ENCODE measurements at places on chromosomes 7 and 10.

DNA sequence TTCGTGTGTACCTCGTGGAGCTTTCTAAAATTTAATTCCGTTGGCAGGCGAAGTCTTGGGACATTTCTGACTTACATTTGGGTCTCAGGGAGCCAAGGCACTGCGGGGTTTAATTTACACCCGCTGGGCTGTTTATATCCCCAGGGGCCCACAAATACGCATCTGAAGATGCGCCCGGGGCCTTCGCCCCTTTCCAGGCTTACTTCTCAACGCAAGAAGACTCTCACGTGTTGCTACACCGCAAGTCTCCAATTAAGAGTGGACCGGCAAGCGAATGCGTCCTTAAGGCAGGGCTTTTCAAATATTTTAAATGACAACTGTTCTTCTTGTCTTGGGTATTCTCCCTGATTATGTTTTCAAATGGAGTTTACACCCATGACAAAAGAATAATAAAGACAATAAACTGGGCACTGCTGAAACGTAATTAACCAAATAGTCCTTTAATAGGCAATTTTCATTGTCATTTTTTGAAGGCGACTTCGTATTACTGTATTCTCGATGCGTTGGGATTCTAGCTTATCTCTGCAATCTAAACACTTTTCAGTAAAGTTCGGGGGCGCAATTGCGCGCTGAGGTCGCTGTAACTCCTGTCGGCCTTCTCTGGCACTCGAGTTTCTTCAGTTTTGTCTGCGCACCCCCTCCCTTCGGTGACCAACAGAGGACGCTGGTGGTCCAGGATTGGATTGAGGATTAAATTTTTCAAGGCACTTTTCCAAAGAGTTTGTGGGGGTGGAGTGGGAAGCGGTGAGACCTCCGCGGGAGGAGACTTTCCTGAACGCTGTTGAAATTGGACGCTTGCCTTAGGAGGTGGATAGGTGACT is 837 bp upstream of the IGFBP3 start:
- DNase-seq, result no peak

GRCh38 chr7:77699056-77699455 is 2.8 kb downstream of the RSBN1L start:
- DNase-seq, result no peak

DNA sequence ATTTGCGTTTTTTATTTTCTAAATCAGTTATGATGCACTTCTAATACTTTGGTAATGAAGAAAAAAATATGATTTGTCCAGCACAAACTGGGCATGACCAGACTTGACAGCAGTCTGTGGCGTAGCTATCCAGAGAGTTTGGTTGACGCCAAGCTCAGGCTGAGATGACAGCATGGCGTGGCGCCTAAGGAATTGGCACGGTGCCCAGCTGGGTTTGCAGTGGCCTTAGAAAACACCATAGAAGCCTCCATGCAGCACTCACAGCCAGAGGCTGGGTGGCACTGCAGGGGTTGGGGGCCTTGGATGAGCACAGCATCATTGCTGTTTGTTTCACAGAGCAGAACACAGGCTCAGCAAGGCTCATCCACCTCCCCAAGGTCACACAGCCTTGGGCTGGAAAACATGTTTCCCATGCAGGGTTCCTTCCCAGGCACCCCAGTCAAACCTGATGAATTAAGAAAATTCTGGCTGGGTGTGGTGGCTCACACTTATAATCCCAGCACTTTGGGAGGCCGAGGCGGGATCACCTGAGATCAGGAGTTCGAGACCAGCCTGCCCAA is 88.9 kb downstream of the GTF2IRD1 start:
- no peak for DNase-seq

DNA sequence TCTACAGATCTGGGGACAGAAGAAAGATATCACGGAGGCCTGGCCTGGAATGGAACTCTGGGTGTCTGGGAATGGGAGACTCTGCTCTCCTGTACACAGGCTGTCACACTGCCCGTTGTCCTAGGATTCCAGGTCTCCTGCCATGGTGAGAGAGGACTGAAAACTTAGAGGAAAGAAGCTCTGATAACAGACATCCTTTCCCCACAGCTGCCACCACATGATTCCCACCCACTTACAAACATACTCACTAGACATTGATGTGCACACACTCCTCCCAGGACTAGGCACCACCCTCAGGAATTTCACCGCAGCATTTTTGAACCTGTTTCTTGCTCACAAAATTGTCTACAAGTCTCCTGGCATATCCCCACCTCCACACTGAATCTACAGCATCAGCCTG is 5.7 kb downstream of the ZNF92 start:
- no peak for DNase-seq

- DNase-seq, result no peak
Observed at GRCh38 chr7:29795696-29796580, 10.4 kb upstream of the WIPF3 start.

DNA sequence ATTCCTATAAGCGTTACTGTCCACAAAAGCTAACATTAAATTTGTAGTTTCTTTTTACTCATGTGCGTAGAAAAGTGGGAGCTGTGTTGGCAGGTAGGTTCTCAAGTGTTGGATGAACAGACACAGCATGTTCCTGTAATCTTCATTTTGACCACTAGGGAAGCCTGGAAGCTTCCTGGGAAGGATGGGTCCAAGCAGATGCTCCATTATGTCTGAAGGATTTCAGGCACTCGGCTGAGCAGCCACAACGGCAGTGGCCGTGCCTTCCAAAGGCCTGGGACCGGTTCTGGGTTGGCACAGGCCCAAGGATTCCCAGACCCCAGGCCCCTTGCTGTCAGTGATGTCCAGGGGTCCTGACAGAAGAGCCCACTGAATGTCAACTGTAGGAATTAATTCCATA is 386.3 kb downstream of the TNS3 start:
- no peak for DNase-seq

DNA sequence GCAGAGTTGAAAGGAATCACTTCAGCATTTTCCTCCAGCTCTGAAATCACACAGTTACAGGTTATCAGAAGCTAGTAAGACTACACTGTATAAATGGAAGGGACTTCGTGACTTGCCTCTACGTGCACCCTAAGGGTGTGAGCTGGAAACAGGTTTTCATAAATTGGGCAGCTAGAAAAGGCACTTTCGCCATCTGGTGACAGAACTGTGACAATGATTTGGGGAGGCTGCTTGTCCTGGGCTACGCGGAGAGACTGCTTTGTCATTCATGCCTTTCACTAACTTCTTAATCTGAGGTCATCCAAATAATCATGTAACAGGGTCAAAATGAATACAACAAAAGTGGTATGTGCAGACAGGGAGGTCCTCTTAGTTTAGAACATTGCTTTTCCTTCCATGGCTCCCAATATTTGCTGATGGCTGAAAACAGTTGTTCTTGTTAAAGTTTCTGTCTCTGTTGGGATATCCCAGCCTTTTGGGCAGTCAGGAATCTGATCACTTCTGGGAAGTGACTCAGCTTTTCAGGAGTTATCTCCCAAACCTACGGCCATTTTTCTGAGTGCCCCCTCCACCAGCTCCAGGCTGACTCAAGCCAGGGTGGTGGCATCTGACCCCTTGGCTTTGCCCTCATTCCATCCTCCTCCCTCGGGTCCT is 17.8 kb downstream of the VWC2 start:
- DNase-seq, result no peak

- DNase-seq, result no peak
Observed at GRCh38 chr7:154440058-154440457, 387.9 kb downstream of the DPP6 start.

DNA sequence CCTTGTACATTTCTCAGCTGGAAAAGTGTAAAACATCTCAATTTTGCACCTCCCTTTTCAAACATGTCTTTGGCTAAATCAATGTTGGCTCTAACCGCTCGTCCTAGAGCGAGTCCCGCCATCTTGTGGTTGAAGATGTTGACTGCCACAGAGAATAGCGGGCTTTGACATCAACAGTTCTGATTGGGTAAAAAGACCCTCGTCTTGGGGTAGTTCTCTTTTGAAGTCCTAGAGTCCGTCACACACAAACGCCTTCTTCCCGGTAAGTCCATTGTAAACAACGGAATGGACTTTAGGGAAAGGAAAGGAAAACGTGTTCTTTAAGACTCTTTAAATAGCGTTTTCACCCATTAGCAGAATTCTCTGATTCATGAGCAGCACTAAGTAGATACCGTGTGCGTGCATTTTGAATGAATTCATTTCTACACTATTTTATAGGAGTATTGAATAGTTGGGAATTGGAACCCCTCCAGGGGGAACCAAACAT is 452 bp upstream of the RPP30 start:
- DNase-seq, result no peak

- no peak for DNase-seq
Observed at GRCh38 chr7:1057416-1058291, 13.3 kb downstream of the GPR146 start.

DNA sequence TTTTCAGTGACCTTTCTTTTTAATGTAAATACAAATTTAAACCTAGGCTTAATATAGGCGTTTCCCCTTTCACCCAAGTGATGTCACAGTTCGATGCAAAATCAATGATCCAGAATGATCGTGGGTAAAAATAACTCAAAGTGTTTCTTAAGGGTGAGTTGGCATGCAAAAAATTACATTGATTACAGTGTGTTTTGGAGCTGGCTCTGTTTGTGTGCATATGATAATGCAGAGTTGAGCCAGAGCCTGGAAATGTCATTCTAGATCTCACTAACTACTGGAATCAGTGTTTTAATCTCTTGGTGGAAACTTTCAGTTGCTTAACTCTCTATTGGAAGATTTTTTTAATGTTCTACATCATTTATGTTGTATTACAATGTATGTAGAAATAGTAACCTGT is 72.5 kb upstream of the MXI1 start:
- no peak for DNase-seq

DNA sequence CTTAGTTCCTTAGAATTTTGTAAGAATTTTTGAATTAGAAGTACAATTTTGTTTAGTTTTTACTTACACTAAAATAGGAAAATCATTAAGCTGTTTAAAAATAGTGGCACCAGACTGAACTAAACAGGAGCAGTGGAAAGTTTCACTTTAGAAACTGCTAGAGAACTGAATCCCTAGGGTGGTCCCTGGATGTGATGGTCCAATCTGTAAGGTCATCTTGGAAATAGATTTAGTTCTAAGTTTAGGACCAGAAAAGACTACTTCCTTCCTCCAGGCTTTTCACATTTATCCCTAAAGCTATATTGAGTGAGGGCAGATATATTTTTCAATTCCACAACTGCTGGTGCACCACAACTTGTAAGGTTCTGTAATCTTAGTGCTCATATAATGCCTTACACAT is 19.0 kb downstream of the RPA3 start:
- no peak for DNase-seq

DNA sequence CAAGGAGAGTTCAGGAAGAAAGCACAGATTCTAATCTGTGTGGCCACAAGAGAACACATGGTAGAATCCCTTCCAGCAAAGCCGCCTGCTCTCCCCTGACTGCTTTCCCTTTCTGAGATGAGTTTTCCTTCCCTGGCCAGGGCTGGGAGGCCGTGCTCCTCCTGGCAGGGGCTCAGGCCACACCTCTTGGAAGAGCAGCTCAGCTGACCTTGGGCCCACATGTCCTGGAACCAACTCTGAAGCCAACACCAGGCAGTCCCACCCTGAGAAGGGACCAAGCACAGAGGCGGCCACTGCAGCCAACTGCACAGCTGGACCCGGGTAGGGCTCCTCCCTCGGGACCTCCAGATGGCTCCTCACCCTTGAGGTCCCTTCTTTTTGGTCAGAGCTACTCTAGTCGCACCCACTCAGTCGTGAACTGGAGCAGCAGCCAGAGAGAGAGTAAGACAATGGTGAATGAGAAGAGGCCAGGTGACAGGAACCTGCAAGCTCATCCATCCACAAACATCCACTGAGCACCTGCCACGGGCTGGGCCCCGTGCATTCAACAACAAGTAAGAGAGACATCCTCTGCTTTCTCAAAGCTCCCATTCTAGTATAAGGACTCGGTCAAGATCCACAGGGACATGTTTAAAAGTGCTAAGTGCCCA is 40.3 kb downstream of the FAM53B start:
- DNase-seq, result no peak

DNA sequence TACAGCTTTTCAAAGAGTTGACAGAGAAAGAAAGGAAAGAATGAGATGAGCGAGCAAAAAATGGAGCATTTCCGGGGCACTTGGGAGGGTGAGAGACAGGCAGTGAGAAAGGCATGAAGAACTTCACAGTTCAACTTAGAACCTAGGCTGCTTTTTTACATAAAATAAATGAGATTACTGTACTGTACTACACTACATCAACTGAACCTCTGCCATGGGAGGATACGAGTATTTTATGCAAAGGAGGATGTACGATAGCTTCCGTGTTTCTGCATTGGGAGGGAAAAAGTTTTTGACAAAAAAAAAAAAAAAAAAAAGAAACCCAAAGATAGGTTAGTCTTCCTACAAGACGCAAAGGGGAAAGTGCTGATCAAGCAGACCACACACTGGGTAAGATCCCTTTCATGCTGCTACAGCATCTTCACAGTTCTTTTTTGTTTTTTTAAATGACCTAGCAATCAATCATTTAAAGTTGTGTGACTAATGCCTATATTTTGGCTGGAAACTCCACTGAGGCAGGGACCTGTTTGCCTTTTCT is 88.0 kb downstream of the RAPGEF5 start:
- no peak for DNase-seq

DNA sequence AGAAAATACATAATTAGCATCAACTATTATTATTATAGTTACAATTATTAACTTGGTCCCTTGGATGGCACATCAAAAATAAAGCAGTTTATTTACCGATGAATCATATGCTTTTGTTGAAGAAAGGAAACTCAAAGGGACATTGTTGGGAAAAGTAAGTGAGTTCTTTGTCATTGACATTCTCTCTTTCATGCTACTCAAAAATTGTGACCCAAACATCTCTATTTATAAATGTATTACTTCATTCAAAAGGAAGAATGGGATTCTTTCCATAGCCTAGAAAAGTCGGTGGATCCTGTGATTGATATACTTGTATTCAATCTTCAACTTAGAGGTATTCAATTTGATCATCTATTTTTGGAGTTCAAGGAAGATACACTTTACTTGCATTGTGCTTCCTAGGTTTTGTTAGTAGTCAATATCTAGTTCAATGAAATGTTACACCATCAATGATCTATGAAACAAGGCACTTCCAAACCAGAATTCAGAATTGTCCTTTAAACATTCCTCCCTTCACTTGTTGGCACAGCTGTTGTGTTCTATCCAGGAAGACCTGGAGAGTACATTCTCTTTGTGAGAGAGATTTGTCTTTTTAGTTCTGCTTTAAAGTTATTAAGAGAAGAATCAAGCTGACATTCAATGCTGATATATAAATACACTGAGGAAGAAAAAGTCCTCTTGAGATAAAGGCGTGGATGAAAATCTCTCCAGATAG is 235.2 kb downstream of the TMEM26 start:
- DNase-seq, result no peak

GRCh38 chr7:107446531-107446930 is 23.3 kb upstream of the GPR22 start:
- no peak for DNase-seq

- DNase-seq, result no peak
Observed at GRCh38 chr7:84013616-84014240, 180.9 kb downstream of the SEMA3A start.

GRCh38 chr7:151768805-151769187 is 108.1 kb downstream of the PRKAG2 start:
- no peak for DNase-seq

- no peak for DNase-seq
Observed at GRCh38 chr7:124263232-124263827, 230.5 kb upstream of the TMEM229A start.

- no peak for DNase-seq
Observed at GRCh38 chr7:155487509-155488482, 29.9 kb downstream of the EN2 start.

- no peak for DNase-seq
Observed at GRCh38 chr7:68376131-68376661, 1222.1 kb upstream of the AUTS2 start.

Measured in stimulated activated CD4-positive, alpha-beta T cell treated with anti-CD3 and anti-CD28 coated beads, TNF-alpha, amount 100 ng/mL, for 48 hours (primary cell).